ENCODE measurements at places on chromosomes 3 and 15.

DNA sequence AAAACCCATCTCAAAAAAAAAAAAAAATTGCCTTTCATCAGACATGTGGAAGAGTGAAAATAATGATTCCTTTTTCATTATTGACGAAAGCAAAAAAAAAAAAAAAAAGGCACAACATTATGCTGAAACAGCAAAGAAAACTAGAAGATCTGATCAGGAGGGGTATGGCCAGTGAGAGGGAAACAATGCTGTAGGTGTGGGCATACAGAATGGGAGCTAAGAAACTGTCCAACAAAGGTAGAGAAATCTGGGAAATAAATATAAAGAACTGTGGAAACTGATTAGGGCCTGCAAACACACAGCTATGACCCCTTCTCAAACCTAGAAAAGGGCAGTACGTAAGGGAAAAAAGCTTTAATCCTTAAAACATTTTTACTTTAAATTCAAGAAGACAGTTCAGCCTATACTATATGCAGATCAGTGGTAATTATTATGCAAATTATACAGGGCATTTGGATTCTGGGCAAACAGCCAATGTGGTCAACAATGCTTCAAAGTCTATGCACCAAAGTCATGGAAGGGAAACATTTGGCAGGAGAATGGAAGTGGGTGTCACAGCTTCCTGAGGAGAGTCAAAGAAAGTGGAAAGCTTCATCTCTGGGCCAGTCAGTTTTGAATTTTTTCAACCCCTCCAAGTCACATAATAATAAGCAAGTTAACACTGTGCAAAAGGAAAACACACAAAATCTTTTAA, 68.3 kb upstream of the SLC12A8 start:
- no peak for DNase-seq

DNA sequence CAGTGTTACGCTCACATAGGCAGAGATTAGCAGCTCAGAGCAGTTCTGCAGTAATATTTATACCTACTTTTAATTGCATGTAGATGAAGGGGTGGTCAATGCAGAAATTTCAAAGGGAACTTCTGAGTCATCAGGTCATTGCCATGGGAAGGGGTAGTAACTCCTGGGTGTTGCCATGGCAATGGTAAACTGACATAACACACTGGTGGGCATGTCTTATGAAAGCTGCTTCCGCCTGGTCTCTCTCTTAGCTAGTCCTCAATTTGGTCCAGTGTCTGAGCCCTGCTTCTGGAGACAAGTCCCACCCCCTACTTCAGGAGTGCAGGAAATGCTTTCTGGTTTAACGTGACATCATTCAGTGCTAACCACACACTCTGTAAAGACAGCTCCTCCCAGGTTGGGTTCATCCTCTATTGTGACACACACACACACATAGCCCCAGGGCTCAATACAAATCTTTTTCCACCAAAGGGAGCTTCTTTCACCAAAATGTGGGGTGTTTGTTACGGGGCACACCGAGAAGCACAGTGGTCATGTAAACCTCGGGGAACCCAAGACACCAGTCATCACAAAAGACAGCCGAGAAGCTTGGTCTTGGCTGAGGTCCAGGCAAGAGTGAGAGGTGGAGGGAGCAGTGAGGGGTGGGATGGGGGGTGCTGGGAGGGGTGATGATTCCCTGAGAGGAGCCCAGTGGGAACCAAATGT, 74.5 kb downstream of the TLE3 start:
- no peak for DNase-seq

GRCh38 chr3:42205800-42206514, 60.0 kb downstream of the CCK start:
- DNase-seq, result no peak

GRCh38 chr15:77818484-77819047, 185.9 kb upstream of the LINGO1 start:
- DNase-seq, result peak; percentile 68

DNA sequence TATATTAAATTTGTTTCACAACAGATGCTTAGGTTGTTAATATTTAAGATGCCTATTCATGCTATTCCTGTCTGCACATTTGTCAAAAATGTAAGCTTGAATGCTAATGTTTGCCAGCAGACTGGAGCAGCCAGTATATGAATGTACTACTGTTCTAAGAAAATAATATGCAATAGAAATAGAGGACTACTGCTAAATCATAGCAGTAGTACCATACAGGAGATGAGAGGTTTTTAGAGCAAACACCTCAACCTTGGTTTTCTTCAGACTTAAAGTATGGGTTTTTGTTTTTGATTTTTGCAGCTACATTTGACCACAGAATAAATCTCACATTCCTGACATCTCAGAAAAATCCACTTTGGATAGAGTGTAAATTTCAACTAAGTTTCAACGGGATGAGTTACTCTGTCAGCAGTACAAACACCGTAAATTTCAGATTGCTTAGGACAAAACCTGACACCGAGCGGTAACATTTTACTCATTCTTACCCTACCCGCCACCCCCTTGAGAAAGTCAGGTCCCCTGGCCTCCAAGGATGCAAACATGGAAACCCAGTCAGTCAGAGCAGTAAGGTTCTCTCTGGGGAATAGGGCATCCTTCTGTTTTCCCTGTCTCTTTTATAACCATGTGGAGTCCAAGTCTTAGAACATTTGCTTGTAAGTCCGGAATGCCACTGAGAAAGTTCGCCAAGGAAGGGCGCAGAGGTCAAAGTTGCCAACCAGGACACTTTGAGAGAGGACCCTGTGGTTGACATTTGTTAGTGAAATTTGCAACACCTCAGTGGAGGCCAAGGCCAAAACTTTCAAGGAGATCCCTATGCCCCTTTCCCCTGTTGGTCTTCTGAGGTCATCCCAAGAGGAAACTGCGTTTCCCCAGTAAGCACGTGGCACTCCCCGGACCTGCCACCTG, 17.9 kb upstream of the SATB1 start:
- no peak for DNase-seq

- DNase-seq, result no peak
Measured at GRCh38 chr15:40855706-40856234, 11.9 kb downstream of the SPINT1 start.

DNA sequence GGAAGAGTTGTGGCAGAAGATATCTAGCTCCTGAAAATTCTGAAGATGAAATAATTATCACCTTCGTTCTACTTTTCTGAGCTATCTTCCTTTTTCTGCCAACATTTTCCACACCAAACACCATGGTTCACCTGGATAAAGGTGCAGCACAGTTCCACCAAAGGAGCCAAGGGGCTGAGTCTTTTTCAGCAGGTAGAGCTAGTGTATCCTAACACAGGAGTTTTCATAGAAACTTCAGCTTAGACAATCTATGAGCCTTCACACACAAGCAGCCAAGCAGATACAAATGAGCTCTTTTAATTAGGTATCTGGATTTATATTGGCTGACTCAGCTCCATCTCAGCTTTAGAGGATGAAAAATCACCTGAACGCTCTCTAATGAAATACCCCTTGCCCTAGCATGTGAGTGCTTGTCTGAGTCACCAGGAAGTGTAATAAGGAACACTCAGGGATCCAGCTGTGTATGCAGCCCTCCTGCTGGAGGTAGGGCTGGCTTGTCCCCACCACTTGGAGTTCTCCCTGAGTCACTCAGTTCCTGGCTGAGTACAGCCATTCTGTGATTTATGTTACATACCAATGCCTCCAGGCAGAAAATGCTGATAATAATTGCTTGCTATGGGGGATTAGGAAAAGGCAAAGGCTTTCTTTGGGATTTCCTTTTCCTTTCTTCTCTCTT, 385.7 kb downstream of the LSAMP start:
- no peak for DNase-seq

GRCh38 chr3:122745369-122746021, 48.1 kb downstream of the HSPBAP1 start:
- no peak for DNase-seq

- DNase-seq, result no peak
Measured at GRCh38 chr15:101647251-101647650, 4.9 kb downstream of the TM2D3 start.

DNA sequence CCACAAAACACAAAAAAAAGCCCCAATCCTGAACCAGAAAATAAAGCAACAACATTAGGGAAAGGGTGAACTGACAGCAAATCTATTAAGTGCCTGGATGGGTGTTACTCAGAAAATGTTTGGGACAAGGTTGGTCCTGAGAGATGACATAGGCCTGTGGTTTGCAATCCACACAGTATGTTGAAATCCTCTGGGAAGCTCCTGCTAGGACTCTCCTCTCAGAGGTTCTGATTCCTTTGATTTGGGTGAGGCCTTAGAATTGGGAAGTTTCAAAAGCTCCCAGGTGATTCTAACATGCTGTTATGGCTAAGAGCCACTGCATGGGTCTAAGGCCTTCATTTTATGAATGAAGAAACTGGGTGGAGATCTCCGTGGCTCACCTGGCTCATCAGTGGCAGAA, 18.4 kb downstream of the CLDN1 start:
- DNase-seq, result no peak

DNA sequence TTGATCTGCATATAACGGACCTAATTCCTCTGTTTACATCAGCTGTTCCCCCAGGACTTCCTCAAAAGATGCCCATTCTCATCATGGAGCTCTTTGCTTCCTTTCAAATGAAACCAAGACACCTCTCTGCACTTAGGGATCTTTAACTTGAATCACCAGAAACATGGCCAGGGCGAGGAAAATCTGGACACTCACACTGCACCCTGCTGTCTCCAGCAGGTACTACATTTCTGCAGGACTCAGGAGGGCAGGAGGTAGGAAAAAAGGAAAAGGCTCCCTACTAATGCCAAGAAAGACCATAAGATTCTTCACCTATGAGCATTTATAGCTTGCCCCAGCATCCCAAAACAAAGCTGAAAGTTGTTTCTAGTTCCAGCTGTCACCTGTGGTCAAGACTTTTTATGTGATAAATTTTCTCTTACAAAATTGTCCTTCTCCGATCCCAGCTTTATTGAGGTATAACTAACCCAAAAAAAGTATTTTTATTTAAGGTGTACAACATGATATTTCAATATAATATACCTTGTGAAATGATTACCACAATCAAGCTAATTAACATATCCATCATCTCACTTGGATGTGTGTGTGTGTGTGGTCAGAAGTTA, 87.3 kb upstream of the C15orf61 start:
- DNase-seq, result peak; percentile 79

- peak; percentile 94 for DNase-seq
Measured at GRCh38 chr3:50241163-50241562, 5.2 kb downstream of the GNAI2 start.

- DNase-seq, result no peak
Measured at GRCh38 chr3:155185631-155186071, 105.5 kb downstream of the MME start.

- no peak for DNase-seq
Measured at GRCh38 chr3:77599948-77600347, 560.0 kb downstream of the ROBO2 start.

DNA sequence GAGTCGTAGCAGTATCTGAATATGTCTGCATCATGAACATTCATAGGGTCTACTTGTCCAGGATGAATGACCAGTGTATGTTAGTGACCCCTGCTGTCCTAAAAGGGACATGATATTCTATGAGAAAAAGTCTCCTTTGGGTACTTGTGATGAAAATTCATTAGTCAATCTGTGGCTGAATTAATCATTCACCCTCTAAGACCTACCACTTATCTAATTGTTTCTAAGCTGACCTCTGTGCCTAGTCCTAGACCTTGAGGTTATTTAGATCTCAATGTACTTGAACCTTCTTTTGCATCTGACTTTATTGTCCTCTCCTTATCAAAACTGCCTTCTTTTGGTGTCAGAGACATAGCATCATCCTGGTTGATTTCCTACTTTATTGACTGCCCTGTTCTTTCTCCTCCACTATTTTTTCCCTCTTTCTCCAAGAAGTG, 799.3 kb downstream of the DIPK2A start:
- no peak for DNase-seq

GRCh38 chr3:171125010-171125409, 98.5 kb upstream of the SLC2A2 start:
- DNase-seq, result no peak

DNA sequence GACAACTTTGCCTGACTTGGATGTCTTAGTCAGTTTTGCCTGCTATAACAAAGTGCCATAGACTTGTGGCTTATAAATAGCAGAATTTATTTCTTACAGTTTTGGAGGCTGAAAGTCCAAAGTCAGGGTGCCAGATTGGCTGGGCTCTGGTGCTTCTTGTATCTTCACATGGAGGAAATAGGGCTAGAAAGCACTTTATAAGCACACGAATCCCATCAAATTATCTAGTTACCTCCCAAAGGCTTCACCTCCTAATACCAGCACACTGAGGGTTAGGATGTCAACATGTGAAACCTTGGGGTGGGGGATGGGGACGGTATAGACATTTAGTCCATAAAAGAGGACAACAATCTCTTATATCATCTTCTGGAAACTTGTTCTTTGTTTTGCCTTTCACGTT, 116.8 kb downstream of the SQOR start:
- DNase-seq, result no peak

- DNase-seq, result no peak
Measured at GRCh38 chr3:124512881-124513609, 217.2 kb upstream of the UMPS start.

DNA sequence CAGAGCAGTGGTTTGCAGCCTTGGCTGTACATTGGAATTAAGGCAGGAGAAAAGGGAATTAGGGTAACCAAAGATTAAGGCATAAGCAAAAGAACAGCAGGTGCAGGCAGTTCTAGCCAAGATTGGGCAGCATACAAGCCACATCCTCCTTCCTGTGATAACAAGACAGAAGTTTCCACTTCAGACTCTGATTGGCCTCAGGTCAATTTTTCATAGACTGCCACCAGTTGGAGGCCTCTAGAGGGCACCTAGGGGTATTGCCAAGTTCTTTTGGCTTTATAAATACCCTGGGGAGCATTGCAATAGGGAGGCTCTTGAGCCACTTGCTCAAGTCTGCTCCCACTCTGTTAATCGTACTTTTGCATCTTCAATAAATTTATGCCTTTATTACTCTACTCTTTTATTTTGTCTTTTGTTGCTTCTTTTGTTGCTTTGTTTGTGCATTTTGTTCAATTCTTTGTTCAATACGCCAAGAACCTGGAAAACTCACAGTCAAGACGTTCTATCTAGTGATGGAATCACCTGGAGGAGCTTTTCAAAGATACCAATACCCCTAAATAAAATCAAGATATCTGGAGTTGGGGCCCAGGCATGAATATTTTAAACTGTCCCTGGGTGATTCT, 32.2 kb upstream of the FMN1 start:
- no peak for DNase-seq

- DNase-seq, result no peak
Measured at GRCh38 chr3:125220727-125221429, 8.3 kb upstream of the SLC12A8 start.

DNA sequence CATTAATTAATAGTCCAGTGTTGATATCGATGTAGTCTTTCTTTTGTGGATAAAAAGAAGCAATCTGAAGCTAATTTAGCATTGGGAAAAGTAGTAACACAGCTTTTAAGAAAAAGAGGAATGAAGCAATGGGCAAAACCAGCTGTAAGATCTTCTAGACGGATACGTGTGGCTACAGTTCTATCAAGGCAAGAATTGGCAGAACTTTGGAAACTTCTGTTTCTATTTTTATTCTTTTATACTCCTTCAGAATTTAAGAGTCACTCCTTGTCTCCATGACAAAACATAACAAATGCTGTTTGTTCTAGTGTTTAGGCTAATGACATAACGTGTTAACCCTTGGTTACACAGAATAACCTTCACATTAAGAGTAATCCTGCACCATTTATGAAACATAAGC, 289.2 kb downstream of the ROBO2 start:
- DNase-seq, result no peak

- DNase-seq, result no peak
Measured at GRCh38 chr15:71256934-71257664, 141.8 kb downstream of the THSD4 start.

GRCh38 chr15:74336061-74337005, 31.1 kb downstream of the CYP11A1 start:
- DNase-seq, result no peak

Measured in H1 (cell line).